ENCODE measurements at places on chromosomes 5 and 9.

DNA sequence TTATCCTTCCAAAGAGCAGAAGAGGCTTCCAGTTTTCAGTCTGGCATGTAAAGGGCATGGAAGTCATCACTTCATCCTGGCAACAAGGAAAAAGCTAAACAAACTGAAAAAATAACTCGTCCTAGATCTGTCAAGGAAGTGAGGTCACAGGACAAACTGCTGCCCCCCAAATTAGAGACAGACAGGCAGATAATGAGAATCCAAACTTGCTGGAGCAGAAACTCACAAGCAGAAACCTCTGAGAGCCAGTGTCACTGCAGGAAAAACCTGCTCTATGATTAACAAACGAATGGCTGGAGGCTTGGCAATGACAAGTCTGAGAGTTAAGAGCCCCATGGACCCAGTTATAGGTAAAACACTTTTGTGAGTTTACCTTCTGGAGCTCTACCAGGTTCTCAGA is 18.9 kb upstream of the MLANA start:
- DNase-seq = no peak

DNA sequence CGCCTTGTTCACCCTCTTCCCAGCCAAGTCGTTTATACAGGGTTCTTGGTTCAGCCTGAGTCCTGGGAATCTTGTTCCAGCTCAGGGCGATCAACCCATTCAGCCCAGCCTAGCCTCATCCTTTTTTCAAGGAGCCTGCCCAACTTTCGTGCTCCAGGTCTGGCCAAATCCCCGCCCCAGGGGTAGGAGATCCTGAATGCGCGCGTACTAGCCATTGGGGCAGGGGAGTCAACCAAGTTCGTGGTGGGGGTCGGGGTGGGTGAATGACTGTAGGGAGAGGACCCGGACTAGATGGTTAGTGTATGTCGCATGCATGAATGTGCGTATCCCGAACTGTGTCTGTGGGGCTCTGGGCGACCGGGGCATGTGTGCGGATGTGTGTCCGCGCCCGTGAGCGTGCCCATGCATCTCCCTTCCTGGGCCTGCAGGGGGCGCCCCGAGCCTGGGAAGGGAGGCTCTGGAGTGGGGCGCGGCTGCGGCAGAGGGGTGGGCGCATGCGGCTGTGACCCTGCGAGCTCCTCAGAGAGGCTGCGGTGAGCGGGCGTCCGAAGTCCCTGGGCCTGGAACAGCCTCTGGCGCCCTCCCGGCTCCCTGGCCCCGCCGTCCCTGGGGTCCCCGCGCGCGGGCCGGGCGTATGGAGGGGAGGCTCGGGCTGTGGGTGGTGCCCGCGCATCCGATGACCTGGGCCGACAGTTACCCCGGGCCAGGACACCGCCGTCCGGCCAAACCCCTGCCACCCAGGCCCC is 8.7 kb downstream of the CCL21 start:
- DNase-seq = peak; percentile 5

- no peak for DNase-seq
These were observed 91.4 kb upstream of the IRX4 start for GRCh38 chr5:1974081-1974480.

GRCh38 chr9:94950579-94951323 is 224.3 kb downstream of the AOPEP start:
- peak; percentile 57 for DNase-seq

GRCh38 chr5:80109646-80110478 is 74.7 kb downstream of the THBS4 start:
- DNase-seq = no peak

DNA sequence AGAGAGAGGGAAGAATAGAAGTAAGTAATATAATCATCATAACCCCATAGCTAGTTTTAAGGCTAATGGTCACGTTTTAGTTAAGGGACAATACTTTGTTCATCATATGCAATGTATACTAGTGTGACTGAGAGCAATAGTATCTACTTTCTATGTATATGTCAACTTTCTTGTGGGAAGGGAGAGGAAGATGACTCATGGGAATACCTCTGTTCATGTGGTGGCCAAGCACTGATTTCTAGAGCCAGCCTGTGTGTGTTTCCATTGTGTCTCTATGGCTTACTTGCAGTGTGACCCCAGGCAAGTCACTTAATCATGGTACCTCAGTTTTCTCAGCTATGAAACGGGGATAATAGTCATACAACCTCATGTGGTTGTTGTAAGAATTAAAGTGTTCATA is 639.6 kb downstream of the CETN3 start:
- DNase-seq = peak; percentile 45

- no peak for DNase-seq
These were observed 83.8 kb upstream of the IL6ST start for GRCh38 chr5:56078278-56079156.

DNA sequence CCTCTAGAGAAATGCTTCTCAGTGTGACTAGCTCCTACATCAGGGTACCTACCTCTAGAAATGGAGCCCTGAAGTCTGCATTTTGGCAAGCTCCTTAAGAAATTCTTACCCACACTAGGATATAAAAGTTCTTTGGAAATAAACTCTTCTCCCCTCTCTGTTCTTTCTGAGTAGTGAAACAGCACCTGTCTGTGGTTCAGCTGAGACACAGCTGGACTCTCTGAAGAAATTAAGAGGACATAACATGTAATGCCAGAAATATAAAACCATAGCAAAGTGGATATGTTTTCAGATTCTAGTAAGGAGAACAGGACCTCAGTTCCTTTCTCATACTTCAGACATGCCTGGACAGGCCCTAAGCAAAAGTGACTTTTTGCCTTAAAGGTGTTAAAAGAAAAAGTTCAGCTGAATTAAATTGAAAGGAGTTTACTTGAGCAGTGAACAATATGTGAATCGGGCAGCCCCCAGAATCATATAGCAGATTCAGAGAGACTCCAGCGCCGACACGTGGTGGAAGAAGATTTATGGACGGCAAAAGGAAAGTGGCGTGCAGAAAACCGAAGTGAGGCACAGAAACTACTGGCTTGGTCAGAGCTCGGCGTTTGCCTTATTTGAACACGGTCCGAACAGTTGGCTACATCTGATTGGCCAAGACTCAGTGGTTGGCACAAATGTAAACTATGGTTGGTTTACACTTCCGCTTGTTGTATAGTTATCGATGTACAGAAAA is 64.5 kb downstream of the PRKACG start:
- DNase-seq = peak; percentile 15

DNA sequence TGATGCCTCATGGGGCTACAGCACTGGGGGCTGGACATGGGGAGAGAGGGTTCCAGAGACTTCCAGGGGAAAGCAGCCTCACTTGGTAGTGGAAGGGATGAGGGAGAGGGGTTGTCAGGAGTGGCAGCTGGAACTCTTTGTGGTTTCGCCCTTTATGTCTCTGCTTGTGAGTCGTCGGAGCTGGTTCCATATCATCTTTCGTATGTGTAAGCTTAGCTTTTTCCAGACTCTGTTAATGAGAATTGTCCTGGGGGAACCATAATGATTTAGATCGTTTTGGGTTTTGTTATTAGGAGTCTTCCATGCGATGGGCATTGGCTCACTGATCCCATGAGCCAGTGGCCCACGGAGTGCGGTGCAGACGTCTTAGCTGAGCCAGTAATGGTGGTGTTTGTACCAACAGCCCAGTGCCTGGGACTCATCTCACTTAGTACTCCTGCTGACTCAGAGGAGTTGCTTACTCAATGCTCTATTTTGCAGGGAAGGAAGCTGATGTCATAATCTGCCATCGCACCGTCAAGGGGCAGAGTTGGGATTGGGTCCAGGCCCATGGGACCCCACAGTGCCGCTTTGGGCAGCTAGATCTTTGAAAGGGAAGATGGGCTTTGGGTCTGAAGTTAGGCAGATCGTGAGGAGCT is 48.5 kb downstream of the NEK6 start:
- peak; percentile 89 for DNase-seq

DNA sequence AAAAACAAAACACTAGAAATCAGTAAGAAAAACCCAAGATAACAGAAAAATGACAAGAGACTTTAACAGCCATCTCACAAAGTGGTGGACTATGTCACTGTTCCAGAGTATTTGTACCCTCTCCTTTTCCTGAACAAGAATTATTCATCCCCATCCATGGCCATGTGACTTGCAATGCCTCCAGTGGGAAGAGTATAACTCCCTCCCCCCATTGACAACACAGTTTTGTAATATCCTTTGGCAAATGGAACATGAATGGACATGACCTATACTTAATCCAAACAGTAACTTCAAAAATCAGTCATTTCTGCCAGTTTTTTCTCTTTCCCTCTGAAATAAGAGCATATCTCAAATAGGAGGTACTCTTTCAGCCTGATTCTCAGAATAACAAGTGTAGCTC is 33.9 kb downstream of the PTBP3 start:
- DNase-seq = peak; percentile 26

DNA sequence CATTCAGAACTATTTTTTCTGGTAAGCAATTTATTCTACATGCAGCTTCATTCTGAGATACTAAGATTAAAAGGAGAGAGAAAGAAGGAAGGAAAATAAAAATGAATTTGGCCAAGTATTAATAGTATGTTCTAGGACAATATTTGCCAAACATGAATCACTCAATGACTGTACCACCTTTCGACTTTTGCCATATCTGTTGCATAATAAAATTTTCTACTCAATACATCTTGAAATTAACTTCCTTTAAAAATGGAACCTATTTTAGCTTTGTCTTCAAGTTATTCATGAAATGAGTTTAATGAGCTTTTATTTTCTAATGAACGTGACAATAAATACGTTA is 111.8 kb downstream of the MARCHF3 start:
- DNase-seq = no peak

GRCh38 chr5:93805616-93806379 is 64.4 kb upstream of the POU5F2 start:
- no peak for DNase-seq

Data from A172 (cell line).